ENCODE measurements at places on chromosomes 6 and 20.

GRCh38 chr6:29908710-29909109 is 33.6 kb upstream of the HLA-A start:
- no peak for DNase-seq

DNA sequence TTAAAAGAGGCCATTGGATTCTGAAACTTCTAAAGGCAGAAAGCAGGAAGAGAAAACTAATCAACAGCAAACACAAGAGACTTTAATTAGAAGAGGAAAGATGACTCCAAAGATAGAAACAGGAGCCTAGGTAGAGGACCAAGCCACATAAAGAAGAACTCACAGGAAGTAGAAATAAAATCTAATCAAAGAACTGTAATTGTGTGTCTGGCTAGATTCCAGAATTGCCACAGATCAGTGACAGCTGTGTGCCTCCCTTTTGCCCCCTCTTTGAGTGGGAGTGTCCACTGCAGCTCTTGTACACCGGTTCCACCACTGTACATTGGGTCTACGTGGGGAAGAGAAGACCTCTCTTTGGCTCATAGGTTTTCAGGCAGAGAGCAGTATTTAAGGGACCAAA is 22.3 kb upstream of the THEMIS start:
- DNase-seq = no peak

GRCh38 chr6:129552413-129552812 is 157.6 kb downstream of the ARHGAP18 start:
- no peak for DNase-seq

GRCh38 chr20:35238735-35239134 is 12.2 kb downstream of the MMP24 start:
- no peak for DNase-seq

DNA sequence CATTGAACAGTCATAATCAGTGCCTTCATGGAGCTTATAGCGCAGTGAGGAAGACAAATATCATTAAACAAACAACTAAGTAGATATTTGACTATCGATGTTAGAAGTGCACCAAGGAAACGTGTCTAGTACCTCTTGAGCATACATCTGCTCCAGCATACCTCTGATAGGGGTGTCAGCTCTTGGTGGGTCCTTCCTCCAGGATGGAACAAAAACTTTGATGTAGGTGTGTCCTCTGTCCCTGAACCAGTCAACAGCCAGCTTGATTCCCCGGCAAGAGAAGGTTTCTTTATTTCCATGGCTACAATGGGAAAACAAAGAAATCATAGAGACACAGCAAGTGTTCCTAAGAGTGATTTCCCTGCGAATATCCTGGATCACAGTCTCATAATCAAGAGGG is 23.1 kb downstream of the ZC3H12D start:
- DNase-seq = no peak

DNA sequence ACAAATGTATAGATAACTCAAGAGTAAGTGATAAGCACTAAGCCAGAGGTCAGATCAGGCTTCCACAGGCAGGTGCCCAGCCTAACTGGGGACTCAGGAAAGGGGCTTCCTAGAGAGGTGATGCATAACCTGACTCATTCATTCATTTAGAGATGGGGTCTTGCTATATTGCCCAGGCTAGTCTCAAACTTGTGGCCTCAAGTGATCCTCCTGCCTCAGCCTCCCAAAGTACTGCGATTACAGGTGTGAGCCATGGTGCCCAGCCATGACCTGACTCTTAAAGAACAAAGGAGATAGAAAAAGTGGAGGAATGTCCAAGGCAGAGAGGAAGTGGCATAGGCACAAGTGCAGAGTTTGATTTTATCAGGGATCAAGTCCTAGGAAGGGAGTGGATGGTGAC is 41.9 kb downstream of the GJA10 start:
- DNase-seq = no peak

- no peak for DNase-seq
Measured at GRCh38 chr6:97443408-97444080, 160.5 kb upstream of the MMS22L start.
